Lung microvascular endothelial cell (primary cell): ENCODE measurements at places on chromosomes 4 and X. TPM values are rescaled to one million over a fixed set of nuclear protein-coding genes. Genes with fewer than 3 reads are reported as not detected.

HTR2C gene
- not detected in 2 replicates for total RNA-seq

PITX2 gene
- under 0.01 TPM in 1 of 2 replicates, not detected in the other for total RNA-seq

AFM gene
- total RNA-seq = not detected in 2 replicates

MAGEA4 gene
- not detected in 2 replicates for total RNA-seq

TRIM61 gene
- not detected in 2 replicates for total RNA-seq

DNA sequence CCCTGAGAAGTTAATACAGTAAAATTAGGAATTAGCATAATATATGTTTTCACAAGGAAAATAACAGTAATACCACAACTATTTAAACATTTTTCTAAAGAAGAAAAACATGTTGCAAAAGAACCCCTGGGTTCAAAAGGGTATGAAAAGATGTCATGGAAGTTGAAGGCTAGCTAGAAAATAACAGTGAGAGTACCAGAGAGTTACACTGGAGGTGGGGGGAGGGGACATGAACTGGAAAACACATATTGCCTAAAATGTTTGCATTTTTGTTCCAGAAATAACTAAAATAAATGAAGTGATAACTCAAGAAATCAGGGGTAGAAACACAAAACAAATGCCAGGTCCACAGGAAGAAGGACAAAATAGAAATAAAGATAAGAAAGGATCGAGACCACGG is 336.6 kb upstream of the MAD2L1 start:
- no peak for DNase-seq

GRCh38 chr4:184453365-184454160 is 20.8 kb downstream of the IRF2 start:
- no peak for DNase-seq

DNA sequence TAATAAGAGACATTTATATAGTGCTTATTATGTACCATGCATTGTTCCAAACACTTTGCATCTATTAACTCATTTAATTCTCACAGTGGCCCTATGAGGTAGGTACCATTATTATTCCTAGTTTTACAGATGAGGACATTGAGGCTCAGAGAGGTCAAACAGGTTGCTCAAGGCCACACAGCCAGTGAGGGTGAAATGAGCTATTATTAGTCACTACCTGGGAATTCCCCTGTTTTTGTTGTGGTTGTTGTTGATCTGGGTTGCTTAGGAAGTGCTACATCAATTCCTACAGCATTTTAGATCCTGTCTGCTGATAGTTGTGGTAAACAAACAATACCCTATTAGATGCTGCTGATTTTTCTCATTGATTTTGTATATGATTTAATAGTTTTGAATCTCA is 41.2 kb downstream of the APLN start:
- no peak for DNase-seq

- DNase-seq = peak; percentile 6
Measured at GRCh38 chrX:40411340-40412111, 169.2 kb upstream of the ATP6AP2 start.

GRCh38 chr4:172055046-172055445 is 241.8 kb downstream of the GALNTL6 start:
- no peak for DNase-seq

- peak; percentile 7 for DNase-seq
Measured at GRCh38 chr4:77073981-77074380, 1.8 kb downstream of the CCNI start.

GRCh38 chr4:82247629-82248028 is 126.2 kb downstream of the HNRNPD start:
- no peak for DNase-seq
